Pulmonary artery endothelial cell (primary cell): ENCODE measurements at places on chromosomes 6 and 20. TPM values are rescaled to one million over a fixed set of nuclear protein-coding genes. Genes with fewer than 3 reads are reported as not detected.

ENPP5 gene
- total RNA-seq = not detected in 2 replicates

ATXN1 gene
- 14.2 and 15.9 TPM in 2 replicates for total RNA-seq

PNPLA1 gene
- not detected in 2 replicates for total RNA-seq

CST2 gene
- not detected in 2 replicates for total RNA-seq

PDE10A gene
- 7.1 and 9.8 TPM in 2 replicates for total RNA-seq

GSS gene
- 49.1 and 59.8 TPM in 2 replicates for total RNA-seq

VPS16 gene
- total RNA-seq = 43.8 and 56.1 TPM in 2 replicates

CGA gene
- not detected in 2 replicates for total RNA-seq

DNA sequence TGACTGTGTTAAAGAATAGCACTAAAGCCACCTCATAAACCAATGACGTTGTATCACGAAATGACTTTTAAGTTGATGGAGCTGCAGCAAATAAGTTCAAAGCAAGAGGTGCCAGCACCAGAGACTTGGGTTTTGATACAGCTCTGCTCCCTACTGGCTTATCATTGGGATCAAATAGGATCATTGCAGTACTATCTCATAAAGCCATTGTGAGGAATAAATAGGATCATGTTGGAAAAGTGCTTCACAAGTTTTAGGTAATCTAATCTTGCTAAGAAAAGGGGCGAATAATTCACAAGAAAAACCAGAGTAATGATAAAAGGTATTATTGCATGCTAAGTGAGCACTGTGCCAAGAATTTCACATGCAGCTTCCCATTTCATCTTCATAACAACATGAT lies 10.4 kb upstream of the CEP85L start:
- DNase-seq = no peak

GRCh38 chr6:34795836-34796425 lies 4.0 kb downstream of the BLTP3A start:
- DNase-seq = no peak

DNA sequence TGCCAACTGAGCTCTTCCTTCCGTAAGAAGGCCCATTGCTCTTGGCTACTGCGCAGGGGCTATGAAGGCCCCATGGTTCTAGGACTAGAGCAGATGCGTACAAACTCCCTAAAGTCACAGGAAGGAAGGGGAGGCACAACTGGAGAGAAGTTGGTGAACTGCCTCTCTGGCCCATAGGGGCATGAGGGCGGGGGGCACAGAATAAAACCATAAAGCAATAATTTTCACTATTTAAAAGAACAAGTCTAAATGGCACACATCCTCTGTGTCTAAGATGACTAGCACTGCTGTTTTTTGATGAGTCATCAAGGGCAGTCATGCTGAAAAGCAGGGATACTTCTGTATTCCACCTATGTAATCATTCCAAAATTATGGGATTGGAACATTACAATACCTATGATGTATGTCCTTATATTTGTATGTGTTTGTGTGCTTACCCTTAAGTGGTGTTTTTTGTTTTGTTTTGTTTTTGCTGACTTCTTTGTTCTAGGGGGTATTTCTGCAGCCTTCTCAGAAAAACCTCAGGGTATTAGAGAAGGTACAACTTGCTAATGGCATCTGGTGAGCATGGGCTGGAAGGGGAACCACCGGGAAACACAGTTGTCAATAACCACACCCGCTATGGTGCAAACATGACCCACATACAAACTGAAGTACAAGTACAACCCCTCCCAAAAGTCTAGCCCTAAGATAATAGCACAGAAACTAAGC lies 36.9 kb downstream of the B4GALT5 start:
- DNase-seq = no peak

GRCh38 chr20:58709703-58710039 lies 17.1 kb downstream of the NPEPL1 start:
- DNase-seq = no peak

DNA sequence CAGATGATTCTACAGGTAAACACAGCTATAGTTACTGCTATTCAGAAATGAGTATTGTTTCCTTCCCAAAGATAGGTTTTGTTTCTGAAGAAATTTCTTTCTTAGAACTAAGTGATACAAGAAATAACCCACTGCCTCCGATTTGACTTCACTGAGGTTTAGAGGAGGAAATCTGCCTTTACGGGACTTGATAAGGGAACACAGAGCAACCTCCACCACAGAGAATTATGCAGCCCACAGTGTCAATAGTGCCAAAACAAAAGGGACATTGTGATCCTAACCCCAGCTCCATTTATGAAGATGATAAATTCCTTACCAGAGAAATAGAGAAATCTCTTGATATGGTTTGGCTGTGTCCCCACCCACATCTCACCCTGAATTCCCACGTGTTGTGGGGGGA lies 164.6 kb downstream of the ZNF217 start:
- no peak for DNase-seq
